ENCODE measurements at places on chromosomes 6 and 20. TPM values are rescaled to one million over a fixed set of nuclear protein-coding genes. Genes with fewer than 3 reads are reported as not detected.

DDX27 gene
- total RNA-seq, result 33.2 TPM

HDAC2 gene
- 78.1 TPM for total RNA-seq

COL9A3 gene
- 5.1 TPM for total RNA-seq

GPRC6A gene
- not detected for total RNA-seq

SLC16A10 gene
- 1.8 TPM for total RNA-seq

EIF6 gene
- total RNA-seq, result 191 TPM

VSX1 gene
- not detected for total RNA-seq

TUBB gene
- 357 TPM for total RNA-seq

PCK1 gene
- total RNA-seq, result 0.57 TPM

PPP1R16B gene
- total RNA-seq, result 10.4 TPM

ULBP1 gene
- 2.5 TPM for total RNA-seq

DNPH1 gene
- total RNA-seq, result 42.8 TPM

ZNF165 gene
- total RNA-seq, result 1.6 TPM

CLDN20 gene
- not detected for total RNA-seq

SULF2 gene
- total RNA-seq, result 59.5 TPM

IL17A gene
- not detected for total RNA-seq

B4GALT5 gene
- total RNA-seq, result 40.9 TPM

BEND3 gene
- 7.0 TPM for total RNA-seq

WFDC5 gene
- 0.78 TPM for total RNA-seq

DNAH8 gene
- 0.13 TPM for total RNA-seq

DEFB112 gene
- not detected for total RNA-seq

SLC22A16 gene
- not detected for total RNA-seq

C6orf52 gene
- 1.8 TPM for total RNA-seq

ACAT2 gene
- total RNA-seq, result 42.1 TPM

PCMTD2 gene
- 58.2 TPM for total RNA-seq

ZSCAN26 gene
- 16.9 TPM for total RNA-seq

NKX2-2 gene
- not detected for total RNA-seq

C6orf141 gene
- 1.6 TPM for total RNA-seq

CLIC5 gene
- 8.0 TPM for total RNA-seq

GPR6 gene
- not detected for total RNA-seq

ENPP5 gene
- 12.5 TPM for total RNA-seq
